ENCODE measurements at places on chromosomes 2 and 18.

DNA sequence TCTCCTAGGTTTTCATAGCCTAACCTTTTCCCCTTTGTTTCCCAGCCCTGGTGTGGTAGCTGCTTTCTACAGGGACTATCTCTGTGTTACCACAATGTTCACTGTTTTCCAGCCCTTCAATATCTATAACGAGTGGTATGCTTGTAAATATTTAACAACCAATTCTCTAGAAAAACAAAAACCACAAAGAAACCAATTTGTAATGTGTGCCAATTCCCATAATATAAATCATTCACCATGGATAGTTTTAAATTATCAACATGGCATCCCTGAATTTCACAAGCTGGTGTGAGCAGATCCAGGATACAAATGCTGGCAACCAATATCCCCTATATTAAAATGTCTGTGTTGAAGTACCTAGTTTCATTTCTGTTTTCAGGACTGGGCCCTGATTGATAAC is 207.5 kb upstream of the FBXO11 start:
- no peak overlapping the region for H3K4me3 ChIP-seq
- no peaks in the 10 kb centered on the region for H3K27me3 ChIP-seq
- peaks cover 13% of the 10 kb centered on the region for H3K4me1 ChIP-seq
- no peaks in the 10 kb centered on the region for H3K36me3 ChIP-seq
- no peak for DNase-seq

GRCh38 chr2:199704358-199705238 is 146.4 kb downstream of the FTCDNL1 start:
- no peak overlapping the region for H3K4me3 ChIP-seq
- peak; percentile 28 for DNase-seq
- H3K27ac ChIP-seq: no peak overlapping the region
- no peaks in the 10 kb centered on the region for H3K36me3 ChIP-seq
- no peaks in the 10 kb centered on the region for H3K27me3 ChIP-seq

GRCh38 chr2:8721410-8721809 is 39.6 kb downstream of the ID2 start:
- no peak for DNase-seq
- H3K4me3 ChIP-seq: no peak overlapping the region
- no peak overlapping the region for H3K27ac ChIP-seq

GRCh38 chr2:203637471-203638167 is 68.8 kb upstream of the CD28 start:
- H3K27me3 ChIP-seq: no peaks in the 10 kb centered on the region
- no peak overlapping the region for H3K4me3 ChIP-seq

DNA sequence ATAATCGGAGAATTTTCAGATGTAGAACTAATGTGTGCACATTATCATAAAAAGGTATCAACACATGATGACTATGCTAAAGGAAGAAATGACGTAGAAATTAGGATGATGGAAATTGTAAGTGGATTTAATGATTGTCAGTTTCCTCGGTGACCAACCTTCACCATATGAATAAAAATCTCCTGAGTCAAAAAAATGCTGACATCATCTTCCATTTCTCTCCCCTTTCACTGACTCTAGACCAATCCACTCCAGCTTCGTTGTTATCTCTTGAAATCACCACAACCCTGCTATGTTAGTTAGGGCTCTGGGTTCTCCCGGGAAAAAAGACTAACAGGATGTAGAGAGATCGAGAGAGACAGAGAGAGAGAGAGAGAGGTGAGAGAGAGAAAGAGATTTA is 204.8 kb upstream of the KYNU start:
- no peaks in the 10 kb centered on the region for H3K36me3 ChIP-seq
- no peaks in the 10 kb centered on the region for H3K27me3 ChIP-seq
- H3K4me1 ChIP-seq: no peaks in the 10 kb centered on the region
- H3K4me3 ChIP-seq: no peak overlapping the region

DNA sequence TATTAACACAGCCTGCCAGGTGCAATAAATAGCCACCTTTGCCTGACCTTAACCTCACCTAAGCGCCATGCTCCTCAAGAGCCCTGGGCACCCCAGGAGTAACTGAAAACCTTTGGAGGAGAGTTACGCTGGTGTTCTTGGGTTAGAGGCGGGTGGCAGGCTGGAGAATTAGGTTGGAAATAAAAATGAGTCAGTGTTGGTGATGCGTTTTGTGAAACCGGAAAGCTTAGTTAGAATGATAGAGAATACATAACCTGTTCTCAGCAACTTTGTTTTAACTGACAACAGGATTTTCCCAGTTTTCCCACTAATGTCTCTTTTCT is 17.0 kb downstream of the LRRFIP1 start:
- H3K4me1 ChIP-seq: no peaks in the 10 kb centered on the region
- no peaks in the 10 kb centered on the region for H3K36me3 ChIP-seq
- H3K4me3 ChIP-seq: no peak overlapping the region
- DNase-seq: no peak
- peaks cover 2% of the 10 kb centered on the region for H3K27me3 ChIP-seq
- no peak overlapping the region for H3K27ac ChIP-seq

GRCh38 chr2:44109166-44109565 is 59.5 kb upstream of the PPM1B start:
- H3K4me3 ChIP-seq: no peak overlapping the region
- H3K27me3 ChIP-seq: peaks cover 3% of the 10 kb centered on the region
- H3K36me3 ChIP-seq: no peaks in the 10 kb centered on the region

DNA sequence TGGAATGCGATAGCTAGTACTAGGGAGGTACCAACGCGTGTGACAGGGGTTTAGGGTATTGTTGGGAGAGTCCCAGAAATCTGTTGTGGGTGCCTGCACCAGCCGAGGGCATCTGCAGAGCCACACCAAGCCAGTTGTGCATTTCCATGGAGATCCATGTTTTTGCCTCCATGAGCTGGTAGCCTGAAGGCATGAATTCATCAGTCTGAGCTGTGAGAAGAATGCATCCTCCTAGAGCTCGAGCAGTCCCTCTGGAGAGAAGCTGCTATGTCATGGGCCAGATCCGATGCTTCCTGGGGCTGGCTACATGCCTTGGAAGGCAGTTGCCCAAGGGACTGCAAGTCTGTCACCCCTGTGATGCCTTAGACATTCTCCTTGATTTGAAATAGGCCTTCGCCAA is 57.9 kb downstream of the LIPG start:
- DNase-seq: no peak
- no peaks in the 10 kb centered on the region for H3K4me1 ChIP-seq
